GM12865 (cell line): ENCODE measurements at places on chromosomes 11 and 22.

DNA sequence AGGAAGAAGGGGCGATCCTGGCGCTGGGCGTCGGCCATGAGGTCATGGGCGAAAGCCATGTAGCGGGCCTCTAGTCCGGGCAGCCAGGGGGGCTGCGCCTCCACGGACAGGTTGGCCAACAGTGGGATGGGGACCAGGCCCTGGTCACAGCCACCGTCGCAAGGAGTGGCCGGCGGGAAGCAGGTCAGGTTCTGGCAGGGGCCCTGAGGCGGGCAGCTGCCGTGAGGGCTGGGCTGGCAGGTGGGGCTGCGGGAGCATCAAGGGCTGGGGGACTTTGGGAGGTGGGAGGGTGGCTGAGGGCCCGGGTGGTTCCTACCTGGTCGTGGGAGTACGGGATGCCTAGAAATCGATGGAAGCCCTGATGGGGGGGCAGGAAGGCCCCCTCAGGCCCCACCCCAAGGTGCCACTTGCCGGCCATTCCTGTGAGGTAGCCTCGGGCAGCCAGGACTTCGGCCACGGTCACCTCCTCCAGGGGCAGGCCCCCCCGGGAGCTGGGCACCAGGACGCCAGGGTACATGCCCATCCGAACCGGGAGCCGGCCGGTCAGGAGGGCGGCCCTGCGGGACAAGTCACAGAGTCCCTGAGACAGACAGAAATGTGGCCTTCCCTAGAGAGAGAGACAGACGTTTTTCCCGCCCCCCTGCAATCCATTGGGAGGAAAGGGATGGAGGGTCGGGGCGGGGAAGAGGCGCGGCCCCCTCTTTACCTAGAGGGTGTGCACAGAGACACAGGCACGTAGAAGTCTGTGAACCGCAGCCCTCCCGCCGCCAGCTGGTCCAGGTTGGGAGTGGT is 906 bp downstream of the ARSA start:
- no peak for DNase-seq

- DNase-seq: no peak
These were observed 55.7 kb downstream of the FAM168A start for GRCh38 chr11:73542175-73542574.

DNA sequence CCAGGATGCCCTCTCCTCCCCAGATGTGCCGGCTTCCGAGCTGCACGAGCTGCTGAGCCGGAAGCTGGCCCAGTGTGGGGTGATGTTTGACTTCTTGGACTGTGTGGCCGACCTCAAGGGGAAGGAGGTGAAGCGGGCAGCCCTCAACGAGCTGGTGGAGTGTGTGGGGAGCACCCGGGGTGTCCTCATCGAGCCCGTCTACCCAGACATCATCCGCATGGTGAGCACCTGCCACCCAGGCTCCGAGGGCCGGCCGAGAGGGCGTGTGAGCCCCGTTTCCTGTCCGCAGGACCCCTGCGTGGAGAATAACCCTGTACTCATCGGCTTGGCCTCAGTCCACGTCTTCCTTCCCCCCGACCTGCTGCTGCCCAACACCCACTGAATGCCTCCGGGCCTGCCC is 2.2 kb downstream of the PPP2R5B start:
- no peak for DNase-seq

- no peak for DNase-seq
These were observed 851.6 kb downstream of the DLG2 start for GRCh38 chr11:84775503-84775902.

DNA sequence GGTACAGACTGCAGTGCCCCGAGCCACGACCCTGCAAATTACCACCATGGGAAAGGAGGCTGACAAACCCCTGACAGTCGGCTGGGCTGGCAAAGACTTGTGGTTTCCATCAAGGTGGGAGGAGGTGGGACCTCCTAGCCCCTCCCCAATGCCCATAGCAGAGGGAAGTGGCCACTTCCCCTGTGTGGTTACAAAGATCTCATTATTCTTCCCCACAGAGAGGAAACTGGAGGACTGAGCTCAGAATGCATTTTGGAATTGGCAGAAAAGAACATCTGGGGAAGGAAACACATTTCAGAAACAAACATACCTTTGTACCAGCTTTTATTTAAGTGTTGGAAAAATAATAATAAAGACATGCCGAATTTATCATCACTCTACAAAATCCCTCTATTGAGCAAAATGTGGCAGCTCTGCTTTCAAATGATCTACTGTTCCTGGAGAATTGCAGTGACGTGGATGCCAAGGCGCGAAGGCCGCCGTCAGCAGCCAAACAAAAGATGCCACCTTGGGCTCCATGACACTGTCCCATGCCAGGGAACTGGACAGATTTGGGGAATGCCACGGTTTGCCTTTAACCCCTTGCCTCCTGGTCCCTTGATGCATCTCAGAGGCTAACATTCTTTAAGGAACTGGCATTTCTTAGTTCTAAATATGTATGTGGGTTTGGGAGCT is 169.6 kb downstream of the CRYBB2 start:
- no peak for DNase-seq

- no peak for DNase-seq
These were observed 1.9 kb upstream of the TSKU start for GRCh38 chr11:76781046-76781801.
